ENCODE measurements at places on chromosomes 12 and 14. TPM values are rescaled to one million over a fixed set of nuclear protein-coding genes. Genes with fewer than 3 reads are reported as not detected.

GRCh38 chr12:54442961-54443360 lies 23.9 kb upstream of the ITGA5 start:
- DNase-seq: no peak
- H3K36me3 ChIP-seq: no peaks in the 10 kb centered on the region
- no peaks in the 10 kb centered on the region for H3K27me3 ChIP-seq
- H3K4me1 ChIP-seq: peaks cover 6% of the 10 kb centered on the region

- H3K36me3 ChIP-seq: no peaks in the 10 kb centered on the region
- H3K4me3 ChIP-seq: no peak overlapping the region
- peaks cover 6% of the 10 kb centered on the region for H3K4me1 ChIP-seq
- no peaks in the 10 kb centered on the region for H3K27me3 ChIP-seq
- H3K27ac ChIP-seq: peak overlapping the region; percentile 78
- peak; percentile 43 for DNase-seq
Measured at GRCh38 chr12:110224379-110225304, 56.4 kb upstream of the ATP2A2 start.

GRCh38 chr14:74949191-74949601 lies 6.2 kb downstream of the PGF start:
- DNase-seq: no peak
- H3K27ac ChIP-seq: no peak overlapping the region
- no peak overlapping the region for H3K4me3 ChIP-seq

GRCh38 chr12:6730169-6730568 lies 6.3 kb downstream of the COPS7A start:
- no peaks in the 10 kb centered on the region for H3K4me1 ChIP-seq
- no peak for DNase-seq
- H3K4me3 ChIP-seq: no peak overlapping the region
- H3K36me3 ChIP-seq: peaks cover 14% of the 10 kb centered on the region
- H3K27me3 ChIP-seq: no peaks in the 10 kb centered on the region
- no peak overlapping the region for H3K27ac ChIP-seq

GYS2 gene
- total RNA-seq: not detected
